Stimulated activated CD8-positive, alpha-beta memory T cell treated with anti-CD3 and anti-CD28 coated beads, Interleukin-4, amount 100 ng/mL, for 1 hour (primary cell): ENCODE measurements at places on chromosomes 16 and 17.

GRCh38 chr17:3635474-3636153 lies 436 bp downstream of the SHPK start:
- DNase-seq = no peak

DNA sequence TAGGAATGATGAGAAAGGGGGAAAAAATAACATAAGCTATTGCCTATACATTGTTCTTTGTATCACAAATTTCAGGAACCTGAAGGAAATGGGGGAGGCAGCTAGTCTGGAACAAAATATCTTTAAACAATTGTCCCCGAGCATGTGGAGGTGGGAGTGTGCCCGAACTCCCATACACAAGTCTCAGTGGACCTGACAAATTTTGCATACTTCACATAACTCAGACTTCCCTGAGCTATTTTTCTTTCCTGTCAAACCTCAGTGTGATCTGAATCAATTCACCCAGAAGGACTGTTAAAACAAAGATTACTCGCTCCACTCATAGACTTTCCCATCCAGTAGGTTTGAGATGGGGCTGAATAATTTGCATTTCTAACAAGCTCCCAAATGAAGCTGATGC lies 1.6 kb upstream of the XPO6 start:
- no peak for DNase-seq

DNA sequence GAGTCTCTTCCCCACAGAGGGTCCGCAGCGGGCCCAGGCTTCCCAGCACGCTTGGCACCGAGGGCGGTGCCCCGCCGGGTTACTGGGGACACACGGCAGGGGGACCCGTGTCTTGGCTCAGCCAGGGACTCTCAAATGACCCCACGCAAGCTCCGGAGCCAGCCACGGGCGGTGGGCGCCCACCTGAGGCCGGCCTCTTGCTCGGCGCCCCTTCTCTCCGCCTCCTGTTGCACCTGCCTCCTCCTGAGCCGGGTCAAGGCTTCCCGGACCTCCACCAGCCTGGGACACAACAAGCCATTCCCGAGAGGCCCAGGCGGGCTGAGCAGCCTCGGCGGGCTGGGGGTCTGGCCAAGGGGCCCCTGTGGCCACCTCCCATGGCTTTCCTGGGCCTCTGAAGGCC lies 1.7 kb downstream of the CCDC154 start:
- no peak for DNase-seq

GRCh38 chr16:80441935-80442334 lies 98.9 kb upstream of the DYNLRB2 start:
- no peak for DNase-seq

DNA sequence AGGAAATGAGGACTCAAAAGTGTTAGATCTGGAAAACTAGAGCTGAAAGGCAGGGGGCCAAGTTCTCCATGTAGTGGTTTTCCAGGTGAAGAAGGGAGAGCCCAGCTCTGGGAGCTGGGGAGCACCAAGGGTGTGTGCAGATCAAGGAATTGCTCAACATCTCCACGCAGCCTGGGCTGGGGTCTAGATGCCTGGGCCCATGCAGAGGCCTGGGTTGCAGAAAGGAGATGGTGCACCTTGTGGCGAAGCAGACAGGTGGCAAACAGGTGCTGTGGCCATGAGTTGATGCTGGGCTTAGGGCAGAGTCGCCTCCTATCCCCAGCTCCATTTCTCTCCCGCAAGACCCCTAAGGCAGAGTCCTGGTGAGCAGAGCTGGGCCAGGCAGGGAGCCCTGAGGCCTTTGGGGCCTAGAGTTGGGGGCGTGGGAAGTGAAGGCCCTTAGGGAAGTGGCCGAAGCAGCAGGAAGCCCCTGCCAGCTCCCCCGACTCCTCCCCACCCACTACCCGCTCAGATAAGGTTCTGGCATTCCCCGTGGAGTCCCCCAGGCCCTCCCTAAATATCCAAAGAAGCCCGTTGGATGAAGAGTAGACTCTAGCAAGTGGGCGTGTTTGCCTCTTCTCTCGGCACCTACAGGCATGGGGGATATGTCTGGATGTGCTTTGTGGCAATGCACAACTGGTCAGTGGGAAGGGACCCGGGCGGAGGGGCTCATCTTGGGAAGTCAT lies 777 bp downstream of the FOXN1 start:
- no peak for DNase-seq

- no peak for DNase-seq
Measured at GRCh38 chr17:3722716-3723115, 987 bp upstream of the HASPIN start.

DNA sequence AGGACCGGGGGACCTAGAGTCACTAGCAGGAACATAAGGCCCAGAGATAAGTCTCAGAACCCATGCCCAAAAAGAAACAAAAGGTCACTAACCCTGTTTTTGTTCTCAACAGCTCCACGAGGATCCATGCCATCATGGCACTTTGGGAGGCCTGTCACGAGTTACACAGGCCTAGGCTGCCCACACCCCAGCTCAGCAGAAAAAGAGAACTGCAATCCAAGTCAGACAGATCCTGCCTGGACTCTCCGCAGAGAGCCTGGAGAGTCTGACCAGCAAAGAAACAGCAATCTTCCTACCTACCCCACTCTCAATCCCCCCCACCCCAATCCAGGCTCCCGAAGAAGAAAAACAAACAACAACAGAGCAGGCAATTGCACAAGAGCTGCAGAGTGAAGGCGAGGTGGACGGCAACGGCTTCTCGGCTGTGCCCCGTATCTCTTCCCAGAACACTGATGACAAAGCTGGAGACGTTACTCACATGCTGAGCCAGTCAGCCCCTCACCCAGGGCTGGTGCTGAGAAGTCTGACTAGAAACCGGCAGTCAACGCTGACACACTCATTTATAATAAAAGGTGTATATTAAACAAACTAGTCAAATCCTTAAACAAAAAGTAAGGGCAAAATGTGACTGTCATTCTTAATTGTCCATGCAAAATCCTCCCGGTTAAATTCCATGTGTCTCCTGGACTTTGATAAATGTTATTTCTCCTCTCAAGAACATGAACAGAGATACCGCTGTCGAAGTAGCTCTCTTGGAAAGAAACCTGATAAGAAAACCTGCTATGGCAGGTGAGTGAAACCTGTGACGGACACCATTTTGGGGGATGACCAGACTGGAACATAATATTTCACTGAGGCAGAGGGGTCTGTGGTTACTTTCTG lies 89.3 kb downstream of the SMG6 start:
- no peak for DNase-seq

DNA sequence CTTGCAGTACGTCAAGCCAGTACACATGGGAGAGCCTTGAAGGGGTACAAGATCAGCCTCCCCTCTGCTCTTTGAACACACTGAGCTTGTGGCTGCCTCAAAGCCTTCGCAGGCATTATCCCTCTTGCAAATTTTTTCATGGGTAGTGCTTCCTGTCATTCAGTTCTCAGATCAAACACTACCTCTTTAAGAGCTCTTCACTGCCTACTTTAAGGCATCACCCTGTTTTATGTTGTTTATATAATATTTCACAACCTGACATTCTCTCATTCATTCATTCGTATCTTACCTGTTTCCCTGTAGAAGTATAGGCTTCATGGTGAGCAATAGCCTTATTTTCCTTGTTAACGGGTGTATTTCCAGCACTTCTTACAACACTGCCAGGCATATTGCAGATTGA lies 269.1 kb downstream of the CDH13 start:
- DNase-seq = no peak

DNA sequence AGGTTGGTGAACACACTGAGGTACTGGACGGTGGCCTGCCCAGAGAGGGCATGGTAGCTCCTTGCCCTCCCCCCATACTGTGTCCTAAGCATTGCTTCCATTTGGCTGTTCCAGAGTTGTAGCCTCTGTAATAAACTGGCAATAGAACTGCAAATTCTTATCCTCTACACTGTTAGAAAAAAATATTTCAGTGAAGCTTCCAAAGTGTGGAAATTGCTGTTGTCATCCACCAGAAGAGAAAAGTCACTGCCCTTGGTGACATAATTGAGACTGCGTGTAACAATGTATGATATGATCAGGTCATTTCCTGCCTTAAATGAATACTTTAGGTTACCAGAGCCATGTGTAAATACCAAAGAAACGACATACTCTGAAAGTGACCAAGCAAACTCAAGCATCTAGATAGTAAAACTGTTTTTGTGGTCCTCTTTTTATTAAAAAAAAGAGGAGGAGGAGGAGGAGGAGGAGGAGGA lies 65.9 kb downstream of the CEP95 start:
- no peak for DNase-seq

DNA sequence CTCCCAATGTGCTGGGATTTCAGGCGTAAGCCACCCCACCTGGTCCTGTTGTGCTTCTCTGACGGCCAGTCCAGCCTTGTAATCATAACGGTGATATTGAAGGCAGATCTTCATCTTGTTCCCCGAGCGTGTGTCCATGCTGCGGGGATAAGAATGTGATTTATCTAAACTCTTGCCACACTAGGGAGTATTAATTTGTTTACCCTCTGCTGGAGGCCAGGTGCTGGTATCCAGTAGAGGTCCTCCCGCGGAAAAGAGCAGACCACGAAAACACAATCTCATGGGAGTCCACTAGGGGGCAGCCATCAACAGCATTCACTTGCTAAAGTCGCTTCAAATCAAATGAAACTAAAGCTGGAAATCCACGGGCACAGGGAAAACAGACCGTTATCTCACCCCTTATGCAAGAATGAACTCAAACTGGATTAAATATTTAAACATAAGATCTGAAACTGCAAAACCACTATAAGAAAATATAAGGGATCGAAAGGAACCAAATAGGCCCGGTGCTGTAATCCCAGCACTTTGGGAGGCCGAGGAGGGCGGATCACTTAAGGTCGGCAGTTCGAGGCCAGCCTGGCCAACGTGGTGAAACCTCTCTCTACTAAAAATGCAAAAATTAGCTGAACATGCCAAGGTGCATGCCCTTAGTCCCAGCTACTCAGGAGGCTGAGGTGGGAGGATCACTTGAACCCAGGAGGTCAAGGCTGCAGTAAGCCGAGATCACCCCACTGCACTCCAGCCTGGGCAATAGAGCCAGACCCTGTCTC lies 22.3 kb upstream of the RBBP6 start:
- DNase-seq = peak; percentile 37

- no peak for DNase-seq
Measured at GRCh38 chr17:63290784-63291183, 155.3 kb downstream of the CYB561 start.

GRCh38 chr17:15454346-15454745 lies 13.1 kb downstream of the CDRT4 start:
- DNase-seq = no peak

DNA sequence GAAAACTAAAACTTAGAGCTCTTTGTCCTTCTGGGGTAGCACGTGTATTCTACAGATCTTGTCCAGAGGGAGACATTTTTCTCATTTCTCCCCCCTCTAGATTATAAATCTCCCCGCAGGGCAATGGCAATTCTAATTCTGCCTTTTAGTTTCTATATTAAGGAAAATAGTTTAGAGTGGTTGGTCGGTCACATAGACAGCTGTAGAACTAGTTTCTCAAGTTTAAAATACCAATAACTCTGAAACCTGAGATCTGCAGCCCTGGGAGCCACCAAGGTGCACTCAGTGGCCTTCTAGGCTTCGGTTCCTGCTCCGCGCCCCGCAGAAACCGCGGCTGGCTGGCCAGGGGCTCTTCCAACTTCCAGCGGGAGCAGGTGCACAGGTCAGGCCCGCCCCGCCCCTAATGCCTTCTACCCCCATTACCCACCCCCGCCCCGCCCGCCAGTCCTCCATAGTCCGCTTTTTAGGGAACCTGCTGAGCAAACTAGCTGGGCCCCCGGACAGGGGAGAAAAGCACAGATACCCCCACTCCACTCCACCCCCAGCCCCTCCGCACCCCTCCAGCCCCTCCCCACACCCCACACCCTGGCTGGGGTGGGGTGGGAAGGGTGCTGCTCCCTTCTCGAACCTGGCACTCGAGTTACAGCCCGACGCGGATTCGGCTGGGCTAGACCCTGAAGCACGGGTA lies 431 bp downstream of the SLFN11 start:
- no peak for DNase-seq

GRCh38 chr17:12463102-12463501 lies 202.6 kb upstream of the MYOCD start:
- DNase-seq = no peak

- no peak for DNase-seq
Measured at GRCh38 chr16:22946433-22946832, 132.5 kb downstream of the HS3ST2 start.

DNA sequence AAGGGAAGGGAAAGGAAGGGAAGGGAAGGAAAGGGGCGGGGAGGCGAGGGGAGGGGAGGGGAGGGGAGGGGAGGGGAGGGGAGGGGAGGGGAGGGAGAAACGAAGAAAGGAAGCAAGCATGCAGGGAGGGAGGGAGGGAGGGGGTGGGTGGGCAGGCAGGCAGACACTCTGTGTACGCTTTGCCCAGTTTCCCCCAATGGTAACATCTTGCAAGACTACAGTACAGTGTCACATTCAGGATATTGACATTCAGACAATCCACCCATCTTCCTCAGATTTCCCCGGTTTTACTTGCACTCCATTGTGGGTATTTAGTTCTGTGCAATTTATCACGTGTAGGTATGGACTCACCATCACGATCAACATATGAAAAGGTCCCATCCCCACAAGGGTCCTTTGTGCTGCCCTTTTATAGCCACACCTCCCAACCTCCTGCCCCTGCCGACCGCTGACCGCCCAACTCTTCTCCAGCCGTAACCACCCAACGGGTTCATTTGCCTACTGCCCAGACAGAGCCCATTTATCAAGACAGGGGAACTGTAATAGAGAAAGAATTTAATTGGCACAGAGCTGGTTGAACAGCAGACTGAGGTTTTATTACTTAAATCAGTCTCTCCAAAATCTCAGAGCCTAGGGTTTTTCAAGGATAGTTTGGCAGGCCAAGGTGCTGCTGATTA lies 91.4 kb upstream of the FA2H start:
- DNase-seq = no peak

GRCh38 chr17:59278406-59278805 lies 53.0 kb upstream of the YPEL2 start:
- no peak for DNase-seq
